ENCODE measurements at places on chromosomes 1 and 21. TPM values are rescaled to one million over a fixed set of nuclear protein-coding genes. Genes with fewer than 3 reads are reported as not detected.

GRCh38 chr1:116434849-116435248 is 61.8 kb downstream of the ATP1A1 start:
- no peak overlapping the region for H3K4me3 ChIP-seq
- no peaks in the 10 kb centered on the region for H3K4me1 ChIP-seq
- H3K27me3 ChIP-seq, result no peaks in the 10 kb centered on the region
- H3K36me3 ChIP-seq, result no peaks in the 10 kb centered on the region
- no peak for DNase-seq

The NES gene
- total RNA-seq, result 7.7 TPM

- no peak overlapping the region for H3K4me3 ChIP-seq
- peaks cover 10% of the 10 kb centered on the region for H3K4me1 ChIP-seq
- H3K27me3 ChIP-seq, result no peaks in the 10 kb centered on the region
Measured at GRCh38 chr1:205506409-205507200, 2.1 kb downstream of the CDK18 start.

The CYP4A11 gene
- total RNA-seq, result not detected

The S100B gene
- total RNA-seq, result 0.48 TPM

- H3K27ac ChIP-seq, result no peak overlapping the region
- no peaks in the 10 kb centered on the region for H3K27me3 ChIP-seq
- peaks cover 30% of the 10 kb centered on the region for H3K36me3 ChIP-seq
- H3K4me3 ChIP-seq, result no peak overlapping the region
Measured at GRCh38 chr1:156228501-156228900, 13.5 kb upstream of the BGLAP start.

DNA sequence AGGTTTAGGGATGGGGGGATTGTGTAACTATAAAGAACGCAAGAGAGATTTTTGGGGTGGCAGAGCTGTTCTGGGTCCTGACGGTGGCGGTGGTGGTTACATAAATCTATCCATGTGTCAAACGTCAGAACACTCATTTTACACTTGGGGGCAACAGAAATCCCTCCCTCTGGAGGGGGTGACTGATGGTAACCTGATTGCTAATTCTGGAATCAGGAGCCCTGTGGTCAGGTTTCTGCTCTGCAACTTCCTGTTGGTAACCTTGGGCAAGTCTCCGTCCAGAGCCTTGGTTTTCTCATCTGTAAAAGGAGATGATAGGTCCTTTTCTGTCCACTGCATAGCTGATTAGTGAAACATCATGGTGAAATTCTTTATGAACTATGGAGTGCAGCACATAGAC is 40.9 kb downstream of the ALPL start:
- no peak overlapping the region for H3K27ac ChIP-seq
- H3K36me3 ChIP-seq, result no peaks in the 10 kb centered on the region
- DNase-seq, result no peak
- H3K27me3 ChIP-seq, result no peaks in the 10 kb centered on the region
- H3K4me3 ChIP-seq, result no peak overlapping the region
- H3K4me1 ChIP-seq, result peaks cover 36% of the 10 kb centered on the region

DNA sequence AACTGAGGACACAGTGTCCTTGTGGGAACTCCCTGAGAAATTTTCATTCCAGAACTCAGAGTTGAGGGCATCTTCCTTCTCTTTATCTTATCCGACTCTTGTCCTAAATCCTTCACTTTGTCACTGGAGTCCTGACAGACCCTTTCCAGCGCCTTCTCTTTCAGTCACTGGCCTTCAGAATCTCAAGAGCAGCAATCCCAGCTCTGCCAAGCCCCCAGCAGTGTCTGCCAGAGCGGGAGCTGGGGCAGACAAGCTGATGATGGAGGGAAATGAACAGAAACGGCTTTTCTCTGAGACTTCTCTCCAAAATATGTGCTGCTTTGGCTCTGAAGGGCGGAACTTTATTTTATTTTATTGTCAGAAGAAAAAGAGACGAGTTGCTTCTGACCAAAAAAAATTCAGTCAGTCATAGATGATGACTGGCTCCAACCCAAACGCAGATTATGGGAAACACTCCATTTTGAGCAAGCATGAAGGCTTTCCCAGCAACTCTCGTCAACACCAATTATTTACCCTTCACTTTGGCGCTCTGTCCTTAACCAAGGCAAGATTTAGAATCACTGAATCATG is 32.2 kb downstream of the MIS18A start:
- no peak for DNase-seq
- H3K36me3 ChIP-seq, result no peaks in the 10 kb centered on the region
- no peaks in the 10 kb centered on the region for H3K4me1 ChIP-seq
- no peak overlapping the region for H3K4me3 ChIP-seq

DNA sequence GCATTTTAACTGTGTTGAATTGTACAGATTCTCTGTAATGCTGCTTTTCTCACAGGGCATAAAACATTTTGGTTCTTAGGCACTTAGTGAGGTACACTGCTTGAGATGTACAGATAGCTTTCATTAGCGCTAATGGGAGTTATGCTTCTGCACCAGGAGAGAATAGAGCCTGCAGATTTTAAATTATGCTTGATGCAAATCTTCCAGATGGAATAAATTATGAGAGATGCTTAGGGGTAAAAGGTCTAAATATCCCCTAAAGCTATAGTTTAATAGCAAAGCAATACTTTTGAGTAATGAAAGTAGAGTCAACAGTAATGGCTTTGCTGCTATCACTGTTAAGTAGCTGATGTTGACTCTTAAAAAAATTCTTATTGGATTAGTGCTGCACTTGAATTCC is 248.9 kb downstream of the S1PR1 start:
- no peak for DNase-seq
- H3K4me3 ChIP-seq, result no peak overlapping the region
- H3K27me3 ChIP-seq, result no peaks in the 10 kb centered on the region
- no peak overlapping the region for H3K27ac ChIP-seq
